Epithelial cell of alveolus of lung (primary cell): ENCODE measurements at places on chromosomes 13 and 19. TPM values are rescaled to one million over a fixed set of nuclear protein-coding genes. Genes with fewer than 3 reads are reported as not detected.

Gene IL4I1
- 1.3 TPM in 1 of 2 replicates, not detected in the other for total RNA-seq

Gene F2RL3
- 2.7 TPM in 1 of 2 replicates, not detected in the other for total RNA-seq

Gene CYP2B6
- not detected in 2 replicates for total RNA-seq

Gene CRX
- total RNA-seq: not detected in 2 replicates

Gene TNFSF9
- 1.3 TPM in 1 of 2 replicates, not detected in the other for total RNA-seq

Gene FCGBP
- under 0.01 TPM in 1 of 2 replicates, not detected in the other for total RNA-seq

Gene NHLRC3
- total RNA-seq: 2.8 and 12.0 TPM in 2 replicates

Gene PSG1
- not detected in 2 replicates for total RNA-seq

Gene TEAD2
- total RNA-seq: 56.4 and 70.2 TPM in 2 replicates

Gene SLC7A10
- total RNA-seq: not detected in 2 replicates

Gene B3GNT3
- 0.91 TPM in 1 of 2 replicates, not detected in the other for total RNA-seq

Gene TMEM259
- total RNA-seq: 126 and 158 TPM in 2 replicates

Gene LRRC63
- total RNA-seq: not detected in 2 replicates

Gene CXCL17
- not detected in 2 replicates for total RNA-seq

Gene F7
- total RNA-seq: not detected in 2 replicates

Gene RFPL4A
- not detected in 2 replicates for total RNA-seq

Gene ANO8
- total RNA-seq: 4.3 and 5.6 TPM in 2 replicates

Gene ZNF728
- not detected in 2 replicates for total RNA-seq

Gene ODAD3
- total RNA-seq: 0.13 TPM in 1 of 2 replicates, not detected in the other

Gene S1PR4
- not detected in 2 replicates for total RNA-seq

Gene ZNF568
- total RNA-seq: 4.3 and 5.0 TPM in 2 replicates

Gene IL11
- total RNA-seq: 12.8 and 57.4 TPM in 2 replicates

Gene CYP2A6
- total RNA-seq: not detected in 2 replicates

Gene SRRM5
- total RNA-seq: 0.26 TPM in 1 of 2 replicates, not detected in the other

Gene ZNF320
- 2.8 and 4.7 TPM in 2 replicates for total RNA-seq

Gene NXNL1
- not detected in 2 replicates for total RNA-seq

Gene RFPL4AL1
- total RNA-seq: not detected in 2 replicates

Gene FBN3
- not detected in 2 replicates for total RNA-seq

Gene KLK10
- total RNA-seq: not detected in 2 replicates

Gene C5AR2
- total RNA-seq: under 0.01 TPM in 1 of 2 replicates, not detected in the other

Gene FCHO1
- total RNA-seq: 3.0 and 4.3 TPM in 2 replicates

Gene GJA3
- under 0.01 and 0.16 TPM in 2 replicates for total RNA-seq

Gene PRR20E
- not detected in 2 replicates for total RNA-seq
